NCI-H2081 treated with DMSO at 0.1 percent for 48 hours (cell line): ENCODE measurements at places on chromosomes 12 and 14.

DNA sequence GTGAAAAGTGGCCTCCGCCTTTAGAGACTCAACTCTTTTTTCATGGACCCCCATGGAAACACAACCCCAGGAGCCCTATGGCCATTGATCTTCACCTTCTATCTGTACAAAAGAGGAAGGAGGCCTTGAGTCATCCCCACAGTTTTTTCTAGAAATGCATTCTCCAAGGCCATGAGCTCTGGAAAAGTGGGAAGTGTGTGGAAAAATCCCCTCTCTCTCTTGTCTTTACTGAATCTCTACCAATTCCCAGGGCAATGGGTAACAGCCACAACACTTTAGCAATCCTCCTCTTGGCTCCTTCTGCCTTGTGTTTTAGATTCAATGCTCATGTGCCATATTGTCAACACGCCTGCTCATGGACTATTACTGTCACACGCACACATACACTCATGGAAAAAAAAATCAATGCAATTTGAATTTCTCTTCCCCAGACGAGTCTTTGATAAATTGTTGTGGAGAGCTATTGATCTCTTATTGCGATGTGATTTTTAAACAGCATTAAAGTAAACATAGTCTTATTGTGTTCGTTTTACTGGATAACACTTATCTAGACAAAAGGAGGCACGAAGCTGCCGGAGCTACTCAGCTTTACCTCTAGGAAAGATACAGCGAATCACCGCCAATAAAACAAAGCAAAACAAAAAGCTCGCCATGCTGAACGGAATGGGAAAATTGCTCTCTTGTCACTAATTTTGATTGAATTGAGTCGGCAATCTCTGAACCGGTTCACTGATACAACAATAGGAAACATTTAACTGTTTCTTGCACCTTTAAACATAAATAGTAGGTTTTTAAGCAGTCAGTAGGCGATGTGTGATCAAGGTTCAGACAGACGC, 260.3 kb downstream of the VRK1 start:
- no peak for DNase-seq

DNA sequence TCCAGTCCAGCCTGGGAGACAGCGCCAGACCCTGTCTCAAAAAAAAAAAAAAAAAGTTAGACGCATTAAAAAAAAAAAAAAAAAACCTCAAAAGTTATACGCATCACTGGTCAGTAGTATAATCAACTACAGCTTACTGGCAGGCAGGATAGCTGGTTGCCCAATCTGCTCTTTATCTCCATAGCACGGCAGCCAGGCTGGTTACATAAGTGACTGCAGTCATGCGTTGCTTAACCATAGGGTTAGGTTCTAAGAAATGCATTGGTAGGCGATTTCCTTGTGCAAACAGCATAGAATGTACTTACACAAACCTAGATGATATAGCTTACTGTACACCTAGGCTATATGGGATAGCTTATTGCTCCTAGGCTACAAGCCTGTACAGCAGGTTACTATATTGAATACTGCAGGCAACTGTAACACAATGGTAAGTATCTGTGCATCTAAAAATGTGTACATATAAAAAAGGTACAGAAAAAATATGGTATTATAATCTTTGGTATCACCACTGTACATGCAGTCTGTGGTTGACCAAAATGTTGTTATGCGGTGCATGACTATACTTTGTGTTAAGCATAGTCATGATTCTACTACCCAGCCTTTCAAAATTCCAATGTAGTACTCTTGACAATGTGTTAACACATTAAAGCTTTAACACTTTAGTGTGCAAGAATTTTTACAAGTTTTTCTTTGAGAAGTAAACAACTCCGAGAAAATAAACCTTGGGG, 8.1 kb downstream of the L2HGDH start:
- DNase-seq = no peak

DNA sequence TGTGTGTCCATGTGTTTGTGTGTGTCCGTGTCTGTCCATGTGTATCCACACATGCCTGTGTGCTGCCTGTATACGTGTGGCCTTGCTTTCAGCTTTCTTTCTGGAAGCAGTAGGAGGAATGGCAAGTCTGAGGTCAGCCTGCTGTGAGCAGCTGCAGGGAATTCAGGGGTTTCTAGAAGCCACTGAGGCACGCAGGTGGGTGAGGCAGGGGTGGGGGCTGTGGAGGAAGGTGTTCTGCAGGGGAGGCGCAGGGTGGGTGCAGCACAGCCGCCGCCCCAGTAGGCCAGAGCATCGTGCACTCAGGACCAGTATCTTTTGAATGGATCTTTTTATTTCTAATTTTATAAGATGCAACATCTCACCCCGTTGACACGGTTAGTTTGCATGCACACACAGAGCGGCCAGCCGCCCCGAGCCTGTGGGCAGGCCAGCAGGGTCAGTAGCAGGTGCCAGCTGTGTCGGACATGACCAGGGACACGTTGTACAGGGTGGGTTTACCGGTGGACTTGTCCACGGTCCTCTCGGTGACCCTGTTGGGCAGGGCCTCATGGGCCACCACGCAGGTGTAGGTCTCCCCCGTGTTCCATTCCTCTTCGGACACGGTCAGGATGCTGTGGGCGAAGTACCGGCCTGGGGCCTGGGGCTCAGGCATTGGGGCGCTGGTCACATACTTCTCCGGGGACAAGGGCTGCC, 327.7 kb downstream of the TMEM121 start:
- DNase-seq = no peak

DNA sequence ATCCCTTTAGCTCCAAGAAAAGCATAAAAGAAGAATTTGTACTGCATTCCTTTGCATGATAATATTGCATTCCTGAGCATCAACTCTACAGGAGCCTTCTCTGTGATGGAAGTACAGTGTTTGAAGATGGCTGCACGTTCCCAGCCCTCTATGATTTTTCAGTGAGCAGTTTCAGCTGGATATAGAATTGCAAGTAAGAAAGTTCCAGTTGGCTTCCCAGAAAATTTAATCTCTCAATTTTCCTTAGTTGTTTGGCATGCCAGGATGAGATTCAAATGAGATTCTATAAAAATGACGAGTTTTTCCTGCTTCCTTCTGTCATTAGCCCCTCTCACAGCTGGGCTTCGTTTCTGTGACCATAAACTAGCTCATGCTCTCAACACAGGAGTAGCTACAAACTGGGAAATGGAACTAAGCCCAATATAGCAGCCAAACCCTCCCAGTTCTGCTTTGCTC, 109.9 kb downstream of the TTC8 start:
- DNase-seq = no peak

DNA sequence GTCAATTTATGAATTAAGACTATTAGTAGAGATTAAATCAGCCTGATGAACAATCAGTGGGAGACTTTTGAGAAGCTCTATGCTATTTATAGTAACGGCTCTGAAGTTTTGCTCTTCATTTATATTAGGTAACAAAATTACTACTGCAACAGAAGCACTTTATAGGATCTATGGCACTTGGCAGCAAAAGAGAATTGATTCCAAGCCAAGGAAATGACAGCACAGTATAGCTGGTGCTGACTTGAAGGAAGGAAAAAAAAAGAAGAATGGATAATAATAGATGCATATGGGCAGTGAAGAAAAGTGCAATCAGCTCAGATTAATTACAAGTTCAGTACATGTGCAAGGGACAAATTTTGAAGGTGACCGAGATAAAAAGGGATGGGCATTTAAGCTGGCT, 228.2 kb upstream of the PPFIA2 start:
- DNase-seq = no peak

GRCh38 chr12:91230841-91231240, 48.2 kb upstream of the DCN start:
- no peak for DNase-seq
